ENCODE measurements at places on chromosomes 2 and 18.

DNA sequence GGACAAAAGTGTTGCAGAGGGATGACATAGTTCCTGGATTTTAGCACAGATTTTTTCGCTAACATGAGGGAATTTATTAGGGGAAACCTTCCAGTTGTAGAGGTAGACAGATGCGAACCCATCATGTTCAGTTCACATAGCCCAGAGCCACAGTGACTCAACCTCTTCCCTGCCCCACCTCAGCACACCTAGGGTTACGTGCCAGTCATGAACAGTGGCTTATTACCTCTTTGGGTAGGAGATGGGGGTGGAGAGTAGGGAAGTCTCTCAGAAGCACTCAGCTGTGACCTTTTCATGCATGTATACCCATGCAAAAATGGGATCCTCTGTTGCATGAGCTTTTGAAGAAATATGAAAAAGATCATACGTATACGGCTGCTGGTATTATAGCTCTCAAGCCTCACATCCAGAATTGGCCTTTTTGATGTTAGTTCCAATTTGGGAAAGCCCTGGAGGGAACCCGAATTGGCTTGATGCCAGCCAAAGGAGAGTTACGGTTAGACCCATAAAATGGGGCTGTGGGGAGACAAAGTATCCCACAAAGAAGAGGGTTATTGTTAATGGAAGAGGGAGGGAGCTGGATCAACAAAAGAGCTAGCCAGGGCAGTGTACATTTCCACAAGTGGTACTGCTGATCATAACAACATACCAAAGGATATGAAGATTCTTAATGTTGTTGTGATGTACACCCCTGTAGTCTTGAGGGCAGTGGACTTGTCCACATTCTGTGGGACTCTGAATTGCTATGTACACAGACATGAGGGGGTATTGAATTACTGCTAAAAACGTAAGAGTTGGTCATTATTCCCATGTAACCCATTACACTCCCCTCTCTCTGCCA, 4.9 kb downstream of the TANC1 start:
- DNase-seq: no peak

DNA sequence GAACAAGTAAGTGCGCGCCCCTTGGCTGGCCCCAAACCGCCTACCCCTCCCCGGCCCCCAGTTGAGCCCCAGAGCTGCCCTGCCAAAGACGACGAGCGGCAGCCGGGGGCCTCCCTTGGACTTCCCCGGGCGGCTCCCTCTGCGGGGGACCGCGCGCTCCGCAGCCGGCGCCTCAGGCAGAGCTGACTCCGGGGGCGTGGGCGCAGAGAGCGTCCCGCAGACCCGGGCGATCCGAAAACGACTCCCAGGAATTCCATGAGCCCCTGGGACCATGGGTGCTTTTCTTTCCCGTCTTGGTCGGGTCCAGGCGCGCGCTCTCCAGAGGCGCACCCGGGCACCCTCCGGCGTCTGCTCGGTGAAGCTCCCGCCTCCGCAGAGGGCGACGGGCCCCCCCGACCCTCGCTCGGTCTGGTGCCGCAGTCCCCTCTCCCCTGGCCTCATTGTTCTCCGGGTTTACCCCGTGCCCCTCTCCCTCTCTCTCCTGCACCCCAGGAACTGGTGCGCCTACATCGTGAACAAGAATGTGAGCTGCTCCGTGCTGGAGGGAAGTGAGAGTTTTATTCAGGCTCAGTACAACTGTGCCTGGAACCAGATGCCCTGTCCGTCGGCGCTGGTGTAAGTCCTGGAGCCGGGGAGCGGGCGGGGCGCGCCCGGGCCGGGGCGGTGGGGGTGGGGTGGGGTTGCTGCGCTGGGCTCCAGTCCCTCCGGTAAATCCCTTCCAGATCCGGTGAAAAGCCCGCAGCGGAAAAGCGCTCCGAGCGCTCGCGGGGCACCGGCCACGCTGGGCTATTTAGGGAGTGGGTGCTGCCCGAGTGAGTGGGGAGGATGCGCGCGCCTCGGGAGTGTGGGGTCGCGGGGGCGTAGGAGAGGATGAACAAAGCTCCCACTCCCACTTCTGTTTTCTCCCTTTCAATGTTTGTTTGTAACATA, 776 bp downstream of the EMILIN2 start:
- peak; percentile 38 for DNase-seq

DNA sequence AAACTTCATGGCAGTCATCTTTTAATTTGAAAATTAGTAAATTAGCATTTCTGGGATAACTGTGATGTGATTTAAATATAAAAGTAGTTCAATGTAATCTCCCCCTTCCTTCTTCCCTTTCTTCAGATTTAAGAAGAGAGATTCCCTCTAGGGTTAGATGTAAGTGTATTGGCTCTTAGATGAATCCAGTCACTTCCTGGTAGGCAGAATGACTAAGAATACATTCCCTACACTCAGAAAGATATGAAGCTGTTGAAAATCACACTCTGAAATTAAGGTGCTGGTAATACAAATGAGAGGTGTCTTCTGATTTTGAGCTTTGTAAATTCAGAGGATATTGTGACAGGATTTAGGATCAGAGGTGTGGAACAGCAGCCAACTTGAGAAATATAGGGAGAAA, 71.6 kb downstream of the TDRD15 start:
- DNase-seq: no peak

GRCh38 chr2:175353275-175353674, 171.8 kb upstream of the ATP5MC3 start:
- DNase-seq: no peak

DNA sequence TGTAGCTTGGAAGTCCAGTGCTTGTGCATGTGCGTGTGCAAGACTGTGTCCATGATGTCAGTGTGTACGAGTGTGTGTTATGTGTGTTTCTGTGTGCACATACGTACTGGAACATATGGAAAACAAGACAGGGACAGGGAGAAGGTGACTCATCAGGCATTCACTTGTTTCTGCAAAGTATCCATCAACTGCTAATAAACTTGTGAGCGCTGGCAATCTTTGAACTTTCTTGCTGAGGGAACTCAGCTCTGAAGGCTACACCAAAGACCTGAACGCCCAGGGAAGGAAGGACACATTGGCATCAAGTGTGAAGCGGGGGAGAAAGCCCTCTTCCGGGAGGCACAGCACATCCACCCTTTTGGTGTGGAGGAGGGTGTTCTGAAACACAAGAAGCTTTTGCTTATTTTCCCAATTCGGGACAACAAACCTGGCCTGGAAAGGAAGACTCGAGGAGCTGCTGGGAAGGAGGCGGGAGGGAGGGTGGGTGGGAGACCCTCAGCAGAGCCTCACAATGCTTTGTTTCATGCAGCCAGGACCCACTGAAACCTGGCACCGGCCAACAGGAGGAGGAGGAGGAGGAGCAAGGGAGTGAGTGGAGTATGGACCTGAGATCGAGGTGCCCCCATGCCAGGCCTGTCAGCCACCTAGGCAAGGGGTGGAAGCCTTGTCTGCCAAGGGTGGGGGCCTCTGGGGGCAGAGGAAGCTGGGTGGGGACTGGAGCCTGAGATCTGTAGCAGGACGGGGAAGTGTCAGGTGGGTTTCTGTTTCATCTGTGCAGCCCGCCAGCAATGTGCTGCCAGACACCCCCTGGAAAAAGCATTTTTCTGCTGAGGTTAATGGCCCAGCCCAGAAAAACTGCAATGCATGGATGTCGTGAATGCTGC, 26.8 kb downstream of the SMAD7 start:
- peak; percentile 66 for DNase-seq

- no peak for DNase-seq
These were observed 343.4 kb upstream of the FIGN start for GRCh38 chr2:164079258-164079657.

- no peak for DNase-seq
These were observed 28.1 kb downstream of the CAMKMT start for GRCh38 chr2:44389895-44390294.

DNA sequence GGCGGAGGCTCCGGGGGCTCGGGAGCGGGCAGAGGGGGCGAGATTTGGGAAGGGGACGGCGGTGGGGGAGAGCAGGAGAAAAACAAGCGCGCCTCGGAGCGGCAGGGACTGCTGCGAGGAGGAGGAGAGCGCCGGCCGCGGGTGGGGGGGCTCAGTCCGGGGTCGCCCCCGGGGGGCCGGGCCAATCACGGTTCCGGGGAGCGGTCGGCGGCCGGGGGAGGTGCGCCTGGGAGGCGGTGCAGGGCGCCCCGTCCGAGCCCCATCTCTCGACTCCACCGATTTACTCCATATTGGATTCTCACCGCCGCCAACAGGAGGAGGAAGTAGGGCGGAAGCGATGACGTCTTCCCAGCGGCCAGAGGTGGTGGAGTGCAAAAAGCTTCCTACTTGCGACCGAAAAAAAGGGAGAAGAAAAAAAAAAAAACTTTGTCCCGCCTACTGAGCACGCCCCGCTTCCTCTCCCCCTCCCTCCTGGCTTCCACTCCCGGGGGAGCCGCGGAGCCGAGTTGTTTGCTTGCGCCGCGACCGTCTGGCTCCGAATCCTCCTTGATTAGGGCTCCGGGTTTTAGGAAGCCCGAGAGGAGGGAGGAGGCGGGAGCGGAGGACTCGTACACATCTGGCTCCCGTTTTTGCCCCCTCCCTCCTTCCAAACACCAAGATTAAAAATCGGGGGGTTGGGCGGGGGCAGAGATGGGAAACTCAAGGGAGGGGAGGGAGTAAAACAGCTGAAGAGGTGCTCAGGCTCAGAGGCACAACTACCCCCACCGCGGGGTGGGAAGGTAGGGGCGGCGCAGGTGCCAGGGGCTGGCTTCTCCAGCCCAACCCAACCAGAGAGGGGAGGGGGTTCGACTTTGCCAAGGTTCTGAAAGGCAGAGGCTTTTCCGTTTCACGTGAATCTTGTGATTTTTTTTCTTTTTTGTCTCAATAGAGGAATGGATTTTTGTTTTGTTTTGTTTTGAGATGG, at the start of gene SPRED2:
TSS of gene SPRED2 (minus strand) at position 373 of the 964 bp plus-strand sequence. CDS start 612 bp downstream, outside the sequence.
- DNase-seq: peak; percentile 98

- DNase-seq: no peak
These were observed 28.6 kb downstream of the SNTG2 start for GRCh38 chr2:979069-979928.

- no peak for DNase-seq
These were observed 7.6 kb downstream of the CTIF start for GRCh38 chr18:48546396-48546795.

- no peak for DNase-seq
These were observed 978.4 kb upstream of the POU3F3 start for GRCh38 chr2:103875531-103875930.

- no peak for DNase-seq
These were observed 108.0 kb upstream of the LDAH start for GRCh38 chr2:20930928-20931327.

DNA sequence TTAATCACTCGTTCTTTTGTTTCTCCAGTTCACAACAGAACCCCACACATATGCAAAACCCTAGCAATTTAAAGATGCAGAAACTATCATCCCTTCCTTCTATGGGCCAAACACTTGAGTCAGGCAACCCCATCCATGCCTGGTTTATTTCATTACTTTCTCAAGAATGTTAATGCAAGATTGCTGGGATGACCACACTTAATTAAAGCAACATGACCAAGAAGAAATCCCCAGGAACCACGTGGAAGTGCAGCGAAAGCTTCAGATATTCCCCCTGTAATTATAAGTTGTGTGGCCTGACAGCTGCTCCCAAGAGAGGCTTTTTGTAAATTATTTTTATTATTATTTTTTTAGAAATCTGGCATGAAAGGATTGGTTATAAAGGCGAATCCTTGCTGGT, 246.2 kb upstream of the ID2 start:
- DNase-seq: no peak

GRCh38 chr2:75494137-75494769, 66.5 kb downstream of the EVA1A start:
- no peak for DNase-seq

DNA sequence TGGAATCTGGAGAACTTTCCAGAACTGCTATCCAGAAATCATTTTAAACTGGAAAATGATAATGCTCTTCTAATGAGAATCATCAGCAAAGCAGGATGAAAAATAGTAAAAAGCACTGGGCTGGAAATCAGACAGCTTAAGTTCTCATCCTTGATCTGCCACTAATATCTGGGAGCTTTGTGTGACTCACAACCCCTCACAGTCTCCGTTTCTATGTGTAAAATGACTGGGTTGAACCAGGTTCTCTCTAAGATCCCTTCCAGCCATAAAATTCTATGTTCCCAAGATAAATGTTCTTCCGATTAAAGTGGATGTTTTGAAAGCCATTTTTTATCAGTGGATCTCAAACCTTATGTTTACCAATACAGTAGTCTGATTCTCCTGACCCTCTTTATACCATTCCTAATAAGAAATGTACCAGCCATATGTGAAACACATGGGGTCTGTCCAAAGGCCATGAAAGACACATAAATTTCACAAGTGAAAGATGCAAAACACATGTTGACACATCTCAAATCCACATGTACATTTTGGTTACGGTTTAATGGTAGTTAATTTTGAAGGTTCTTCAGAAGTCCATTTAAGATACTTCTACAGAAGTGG, 188.8 kb downstream of the EN1 start:
- no peak for DNase-seq

GRCh38 chr18:55763805-55764204, 175.8 kb upstream of the TCF4 start:
- DNase-seq: no peak

DNA sequence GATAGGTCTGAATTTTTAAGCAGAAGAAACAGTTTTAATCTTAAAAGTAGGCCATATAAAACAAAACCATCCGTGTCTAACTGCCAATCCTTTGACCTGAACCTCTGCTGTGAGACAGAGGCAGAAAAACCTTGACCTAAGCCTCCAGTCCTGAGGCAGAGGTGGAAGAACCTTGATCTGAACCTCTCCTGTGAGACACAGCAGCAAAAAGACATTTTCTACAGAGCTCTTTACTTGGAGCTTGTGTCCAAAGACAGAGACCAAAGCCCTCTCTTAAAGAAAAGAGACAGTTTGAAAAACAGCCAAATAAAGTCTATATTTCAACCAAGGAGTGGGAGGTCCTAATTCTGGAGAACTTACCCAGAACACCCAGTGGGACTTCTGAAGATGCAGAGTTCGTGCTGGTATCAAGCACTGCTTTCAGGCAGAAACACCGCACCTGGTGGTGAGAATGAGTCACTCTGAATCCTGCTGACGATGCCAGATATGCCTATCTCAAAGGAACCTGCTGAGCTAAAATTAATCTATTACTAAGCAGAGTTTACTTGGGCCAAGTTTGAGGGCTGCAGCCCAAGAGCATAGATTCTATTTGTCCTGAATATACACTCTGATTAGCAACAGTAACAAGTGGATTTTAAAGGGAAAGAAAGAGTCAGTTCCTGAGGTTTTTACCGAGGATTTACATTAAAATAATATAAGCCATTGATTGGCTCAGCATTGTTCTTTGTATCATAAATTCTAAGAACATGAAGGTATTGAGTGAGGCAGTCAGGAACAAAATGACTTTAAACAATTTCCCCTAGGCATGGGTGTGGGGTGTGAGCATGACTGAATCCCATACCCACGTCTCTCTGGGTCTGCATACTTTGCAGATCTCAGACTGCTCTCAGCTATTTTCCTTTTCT, 806.4 kb downstream of the TRIB2 start:
- DNase-seq: no peak

Data from right cardiac atrium (tissue), 5 donors.